Mesangial cell (primary cell): ENCODE measurements at places on chromosomes 5 and 9. TPM values are rescaled to one million over a fixed set of nuclear protein-coding genes. Genes with fewer than 3 reads are reported as not detected.

Gene COL5A1
- total RNA-seq: 263 and 508 TPM in 2 replicates

Gene PCDHB7
- total RNA-seq: 0.16 and 0.63 TPM in 2 replicates

Gene OLFM1
- 1.3 TPM in 1 of 2 replicates, not detected in the other for total RNA-seq

Gene PCDHA2
- total RNA-seq: under 0.01 TPM in 1 of 2 replicates, not detected in the other

Gene PCDHA12
- total RNA-seq: 0.25 TPM in 1 of 2 replicates, not detected in the other

Gene EGFL7
- total RNA-seq: 20.4 and 27.0 TPM in 2 replicates

Gene PPP2R2B
- total RNA-seq: 6.7 and 11.5 TPM in 2 replicates
